ENCODE measurements at places on chromosomes 12 and 14.

GRCh38 chr14:76752744-76753143, 8.5 kb upstream of the VASH1 start:
- no peak for DNase-seq

DNA sequence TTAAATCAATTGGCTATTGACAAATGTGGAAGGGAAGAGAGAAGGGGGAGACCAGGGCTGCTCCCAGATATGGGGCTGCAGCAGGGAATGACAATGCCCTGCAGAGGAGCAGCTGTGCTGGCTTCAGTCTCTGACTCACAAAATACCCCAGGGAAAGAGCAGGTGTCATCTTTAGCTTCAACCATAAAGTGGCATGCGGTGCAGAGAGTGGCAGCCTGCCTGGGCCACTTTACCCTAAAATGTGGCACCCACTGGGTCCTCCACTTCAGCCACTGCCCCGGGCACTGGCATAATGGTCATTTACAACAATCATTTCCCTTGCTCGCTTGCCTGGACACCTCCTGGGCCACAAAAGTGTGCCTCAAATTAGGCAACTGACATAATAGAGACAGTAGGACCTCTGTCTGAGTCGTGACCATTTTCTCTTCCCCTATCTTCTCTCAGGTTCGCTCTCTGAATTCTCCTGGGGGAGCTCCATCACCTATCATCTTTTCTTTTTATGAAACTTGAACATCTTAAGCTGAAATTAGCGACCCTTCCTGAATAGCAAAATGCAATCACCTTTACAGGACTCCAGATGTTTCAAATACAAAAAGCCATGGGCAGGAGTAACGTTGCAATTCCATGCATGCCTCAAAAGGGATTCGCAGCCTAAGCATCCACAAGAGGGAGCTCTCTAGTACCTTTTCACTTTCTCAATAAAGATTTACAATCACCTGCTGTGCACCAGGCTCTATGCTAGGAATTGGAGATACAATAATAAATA, 179.9 kb upstream of the ATF7IP start:
- peak; percentile 10 for DNase-seq

DNA sequence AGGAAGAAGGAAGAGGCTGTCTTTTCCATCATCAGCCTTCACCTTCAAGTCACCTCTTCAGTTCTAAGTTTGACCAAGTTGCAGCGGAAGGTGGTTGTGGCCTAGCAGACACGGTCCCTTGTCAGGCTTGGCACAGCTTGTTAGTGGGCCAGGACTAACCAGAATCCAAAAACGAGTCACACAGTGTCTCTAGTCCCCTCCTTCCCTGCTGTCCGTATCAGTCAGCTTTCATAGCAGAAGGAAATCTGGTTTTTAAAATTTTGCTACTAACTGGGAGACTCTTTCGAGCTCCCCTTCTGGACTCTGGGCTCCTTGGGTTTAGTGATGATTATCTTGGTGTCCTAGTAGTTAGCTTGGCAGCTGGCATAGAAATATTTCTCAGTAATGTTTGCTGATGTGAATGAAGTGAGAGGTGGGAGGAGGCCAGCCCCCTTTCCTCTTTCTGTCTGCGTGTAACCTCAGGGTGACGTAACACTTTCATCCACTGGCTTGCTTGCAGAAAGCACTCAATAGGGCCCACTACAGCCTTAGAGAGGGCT, 3.8 kb downstream of the ETV6 start:
- DNase-seq = no peak

GRCh38 chr14:103122585-103122946, 695 bp upstream of the TNFAIP2 start:
- no peak for DNase-seq

DNA sequence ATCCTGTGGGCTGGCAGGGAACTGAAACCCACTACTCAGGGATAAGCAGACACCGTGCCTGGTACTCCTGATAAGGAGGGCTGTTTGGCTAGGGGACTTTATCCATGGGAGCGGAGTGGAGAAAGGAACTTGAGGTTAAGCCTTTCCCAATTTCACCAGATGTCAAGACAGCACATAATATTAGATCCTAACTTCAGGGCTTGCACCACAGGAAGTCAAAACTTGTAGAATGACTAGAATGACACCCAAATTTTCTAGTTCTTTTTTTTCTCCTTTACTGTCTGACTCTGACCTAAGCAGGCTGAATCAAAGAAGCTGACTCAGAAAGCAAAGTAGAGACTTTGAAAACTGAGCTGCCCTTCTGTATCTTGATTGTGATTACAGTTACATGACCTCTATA, 7.1 kb upstream of the CGRRF1 start:
- no peak for DNase-seq

DNA sequence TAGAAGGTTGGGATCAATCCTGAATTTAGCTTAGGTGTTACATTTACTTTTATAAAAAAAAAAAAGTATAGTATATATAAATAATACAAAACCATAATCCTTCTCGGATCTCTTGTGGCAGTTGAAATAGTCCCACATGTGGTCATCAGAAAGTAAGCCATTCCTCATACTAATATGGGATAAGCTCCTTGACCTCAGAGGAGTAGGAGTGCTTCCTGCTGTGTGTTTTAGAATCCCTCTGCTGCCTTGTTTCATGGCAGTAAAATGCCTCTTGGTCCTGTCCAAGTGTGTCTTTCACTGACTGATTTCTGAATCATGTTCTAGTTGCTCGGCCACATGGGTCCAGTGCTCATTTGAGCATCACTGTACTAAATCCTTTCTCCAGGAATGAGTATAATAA, 117.0 kb downstream of the NTN4 start:
- no peak for DNase-seq

DNA sequence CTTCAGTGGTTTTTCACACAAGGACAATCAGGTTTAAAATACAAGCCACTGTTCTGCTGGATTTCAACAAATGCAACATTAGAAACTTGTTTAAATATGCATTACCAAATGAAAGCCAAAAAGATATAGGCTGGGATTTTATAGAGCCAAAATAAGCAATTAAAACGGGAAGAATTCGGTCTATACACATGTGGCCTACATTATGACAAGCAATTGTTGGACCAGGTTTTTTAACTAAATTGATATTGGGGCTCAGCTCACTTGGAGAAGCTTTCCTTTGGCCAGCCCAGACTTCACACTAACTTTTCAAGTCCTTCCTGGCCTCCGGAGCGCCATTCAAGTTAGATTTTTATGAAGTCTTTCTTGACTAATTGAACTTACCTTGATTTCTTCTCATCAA, 16.9 kb upstream of the PDE3A start:
- DNase-seq = no peak

- no peak for DNase-seq
Measured at GRCh38 chr12:58655375-58655774, 264.9 kb downstream of the LRIG3 start.

DNA sequence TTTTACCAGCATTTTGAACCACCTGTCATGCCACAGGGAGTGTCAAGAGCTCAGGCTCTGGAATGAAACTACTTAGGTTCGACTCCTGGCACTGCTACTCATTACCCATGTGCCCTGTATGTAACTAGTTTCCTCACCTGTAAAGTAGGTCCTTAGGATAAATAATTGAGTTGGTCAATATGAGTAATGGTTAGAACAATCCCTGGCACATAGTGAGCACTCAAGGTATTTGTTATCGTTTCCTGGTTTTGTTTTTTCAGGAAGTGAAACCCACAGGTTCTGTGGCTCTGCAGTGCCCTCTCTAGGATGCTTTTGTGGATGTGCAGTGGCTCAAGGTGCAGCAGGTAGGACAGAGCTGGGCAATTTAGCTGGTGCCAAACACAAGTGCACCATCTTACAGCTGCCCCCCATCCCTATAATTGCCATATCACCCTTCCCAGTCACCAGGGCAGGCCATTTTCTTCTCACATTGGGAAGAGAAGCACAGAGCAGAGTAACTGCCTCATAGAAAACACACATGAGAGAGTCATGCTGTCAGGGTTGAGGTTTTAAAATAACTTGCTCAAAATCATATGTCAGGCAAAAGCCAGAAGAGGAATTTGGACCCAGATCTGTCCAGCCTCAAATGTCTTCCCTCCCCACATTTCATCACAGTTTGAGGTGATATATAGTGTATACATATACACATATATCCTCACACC, 297.5 kb downstream of the RPAP3 start:
- DNase-seq = no peak

GRCh38 chr12:91274916-91275315, 92.3 kb upstream of the DCN start:
- no peak for DNase-seq

DNA sequence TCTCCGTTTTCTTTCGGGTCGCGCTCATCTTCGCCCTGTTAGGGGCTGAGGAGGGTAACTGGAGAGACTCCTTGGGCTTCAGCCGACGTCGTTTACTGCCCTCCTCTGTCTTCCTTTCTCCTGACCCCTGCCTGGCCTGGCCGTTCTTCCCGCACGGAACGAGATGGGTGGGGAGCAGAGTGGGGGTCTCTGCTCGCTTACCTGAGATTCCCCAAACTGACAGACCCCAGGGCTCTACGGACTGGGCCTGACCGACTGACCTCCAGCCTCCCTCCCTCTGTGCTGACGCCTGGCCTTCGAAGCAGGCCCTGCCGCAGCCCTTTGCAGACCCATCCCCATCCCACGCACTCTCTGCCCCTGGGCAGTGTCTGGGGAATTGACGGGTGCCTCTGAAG, 439 bp downstream of the GOLGA5 start:
- no peak for DNase-seq

DNA sequence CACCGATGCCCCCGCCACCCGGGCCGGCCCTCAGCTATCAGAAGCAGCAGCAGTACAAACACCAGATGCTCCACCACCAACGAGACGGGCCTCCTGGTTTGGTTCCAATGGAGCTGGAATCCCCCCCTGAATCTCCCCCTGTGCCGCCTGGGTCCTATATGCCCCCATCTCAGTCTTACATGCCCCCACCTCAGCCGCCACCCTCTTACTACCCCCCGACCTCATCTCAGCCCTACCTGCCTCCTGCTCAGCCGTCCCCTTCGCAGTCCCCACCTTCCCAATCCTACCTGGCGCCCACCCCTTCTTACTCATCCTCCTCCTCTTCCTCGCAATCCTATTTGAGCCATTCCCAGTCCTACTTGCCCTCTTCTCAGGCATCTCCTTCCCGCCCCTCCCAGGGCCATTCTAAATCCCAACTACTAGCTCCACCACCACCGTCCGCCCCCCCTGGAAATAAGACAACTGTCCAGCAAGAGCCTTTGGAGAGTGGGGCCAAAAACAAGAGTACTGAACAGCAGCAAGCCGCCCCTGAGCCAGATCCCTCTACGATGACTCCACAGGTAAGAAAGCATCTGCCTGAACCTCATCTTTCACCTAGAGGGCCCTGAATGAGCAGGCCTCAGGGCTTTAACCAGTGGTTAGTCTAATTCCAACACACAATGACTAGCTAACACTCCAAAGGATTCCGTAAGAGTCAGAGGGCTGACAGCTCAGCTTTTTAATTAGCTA, 851 bp downstream of the YLPM1 start:
- DNase-seq = no peak

GRCh38 chr14:22976620-22977433, 5.5 kb downstream of the AJUBA start:
- DNase-seq = no peak

GRCh38 chr14:60241091-60241490, 7.9 kb upstream of the PPM1A start:
- DNase-seq = no peak

DNA sequence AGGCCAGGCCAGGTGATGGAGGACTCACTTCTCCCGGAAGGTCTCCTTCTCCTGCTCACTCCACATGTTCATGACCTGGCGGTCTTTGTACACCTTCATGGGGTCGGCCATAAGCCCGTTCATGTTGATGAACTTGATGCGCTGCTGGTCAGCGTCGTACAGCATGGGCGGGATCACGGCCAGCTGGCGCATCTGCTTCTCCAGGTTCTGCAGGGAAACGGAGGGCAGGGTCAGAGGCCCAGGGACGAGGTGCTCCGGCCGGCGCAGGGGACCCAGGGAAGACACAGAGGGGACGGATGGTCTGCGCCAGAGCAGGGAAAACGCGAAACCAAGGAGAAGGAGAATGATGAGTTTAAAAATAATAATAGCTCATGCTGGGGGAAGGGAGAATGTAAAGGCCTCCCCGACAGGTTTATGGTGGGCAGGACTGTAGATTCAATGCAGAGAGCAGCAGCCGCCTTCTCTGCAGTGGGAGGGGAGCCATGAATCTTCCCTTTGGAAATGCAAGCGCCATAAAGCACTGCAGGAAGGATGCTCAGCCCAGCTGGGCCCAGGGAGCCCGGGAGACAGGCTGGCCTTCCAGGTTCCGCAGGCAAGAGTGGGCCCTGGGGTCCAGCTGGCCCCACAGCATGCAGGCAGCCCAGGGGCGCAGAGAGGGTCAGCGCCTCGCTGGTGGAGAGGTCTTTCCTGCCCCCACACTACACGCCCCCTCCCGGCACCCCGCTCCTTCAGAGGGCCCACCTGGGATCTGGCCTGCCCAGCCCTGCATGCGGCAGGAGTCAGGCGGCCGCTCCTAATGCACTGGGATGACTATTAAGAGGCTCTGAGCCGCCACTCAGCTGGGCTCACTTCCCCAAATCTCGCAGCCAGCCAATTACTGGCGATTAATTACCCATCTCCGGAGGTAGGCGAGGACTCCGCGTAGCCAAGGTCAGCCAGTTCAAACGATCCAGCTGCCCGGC, 132.0 kb downstream of the RFLNA start:
- no peak for DNase-seq

GRCh38 chr14:83975435-83975834, 1554.5 kb upstream of the FLRT2 start:
- no peak for DNase-seq

DNA sequence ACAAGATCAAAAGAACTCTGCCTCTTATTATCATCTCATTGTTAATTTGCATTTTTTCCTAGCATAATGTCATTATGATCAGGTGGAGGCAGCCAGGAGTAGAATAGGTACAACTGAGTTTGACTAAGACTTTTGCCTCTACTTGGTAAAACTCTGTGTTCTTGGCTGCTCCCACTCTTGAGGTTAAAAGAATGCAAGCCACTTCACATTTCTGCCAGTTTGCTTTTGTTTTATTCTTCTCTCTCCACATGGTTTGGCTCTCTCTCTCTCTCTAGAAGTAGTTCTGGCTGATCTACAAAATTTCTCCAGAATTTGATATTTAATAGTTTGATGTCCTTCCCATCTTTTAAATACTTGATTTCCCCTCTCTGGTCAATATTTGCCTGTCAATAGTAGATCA, 170.7 kb upstream of the E2F7 start:
- no peak for DNase-seq

DNA sequence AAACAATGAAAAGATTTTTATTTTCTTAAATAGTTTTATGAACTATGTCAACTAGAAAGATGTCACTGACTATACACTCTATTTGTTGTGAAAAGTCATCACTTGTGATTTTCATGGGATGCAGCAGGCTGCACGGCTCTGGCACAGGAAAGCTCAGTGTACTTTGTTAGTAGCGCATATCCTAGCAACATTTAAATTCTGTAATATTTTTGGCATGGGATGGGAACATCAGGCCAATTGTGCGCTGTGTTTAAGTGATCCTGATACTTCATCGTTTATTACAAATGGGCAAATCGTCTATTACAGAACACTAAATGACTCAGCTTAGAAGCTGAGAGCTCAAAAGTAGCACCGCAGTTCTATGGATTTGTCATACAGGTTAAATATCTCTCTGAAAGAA, 60.7 kb upstream of the SAV1 start:
- no peak for DNase-seq

- no peak for DNase-seq
Measured at GRCh38 chr12:5479761-5480160, 47.9 kb downstream of the NTF3 start.

- peak; percentile 94 for DNase-seq
Measured at GRCh38 chr12:46430340-46430948, 57.9 kb upstream of the SLC38A2 start.

Measured in Panc1 (cell line).